H7 (cell line): ENCODE measurements at places on chromosomes 11 and 22.

DNA sequence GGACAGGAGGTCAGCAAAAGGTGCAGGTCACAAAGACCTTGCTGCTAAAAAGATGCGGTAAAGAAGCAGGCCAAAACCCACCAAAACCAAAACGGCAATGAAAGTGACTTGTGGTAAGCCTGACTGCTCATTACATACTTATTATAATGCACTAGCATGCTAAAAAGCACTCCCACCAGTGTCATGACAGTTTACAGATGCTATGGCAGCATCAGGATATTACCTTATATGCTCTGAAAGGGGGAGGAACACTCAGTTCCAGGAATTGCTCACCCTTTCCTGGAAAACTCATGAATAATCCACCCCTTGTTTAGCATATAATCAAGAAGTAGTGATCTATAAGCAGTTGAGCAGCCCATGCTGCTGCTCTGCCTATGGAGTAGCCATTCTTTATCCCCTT, 45.2 kb upstream of the SLC5A12 start:
- no peak for DNase-seq

DNA sequence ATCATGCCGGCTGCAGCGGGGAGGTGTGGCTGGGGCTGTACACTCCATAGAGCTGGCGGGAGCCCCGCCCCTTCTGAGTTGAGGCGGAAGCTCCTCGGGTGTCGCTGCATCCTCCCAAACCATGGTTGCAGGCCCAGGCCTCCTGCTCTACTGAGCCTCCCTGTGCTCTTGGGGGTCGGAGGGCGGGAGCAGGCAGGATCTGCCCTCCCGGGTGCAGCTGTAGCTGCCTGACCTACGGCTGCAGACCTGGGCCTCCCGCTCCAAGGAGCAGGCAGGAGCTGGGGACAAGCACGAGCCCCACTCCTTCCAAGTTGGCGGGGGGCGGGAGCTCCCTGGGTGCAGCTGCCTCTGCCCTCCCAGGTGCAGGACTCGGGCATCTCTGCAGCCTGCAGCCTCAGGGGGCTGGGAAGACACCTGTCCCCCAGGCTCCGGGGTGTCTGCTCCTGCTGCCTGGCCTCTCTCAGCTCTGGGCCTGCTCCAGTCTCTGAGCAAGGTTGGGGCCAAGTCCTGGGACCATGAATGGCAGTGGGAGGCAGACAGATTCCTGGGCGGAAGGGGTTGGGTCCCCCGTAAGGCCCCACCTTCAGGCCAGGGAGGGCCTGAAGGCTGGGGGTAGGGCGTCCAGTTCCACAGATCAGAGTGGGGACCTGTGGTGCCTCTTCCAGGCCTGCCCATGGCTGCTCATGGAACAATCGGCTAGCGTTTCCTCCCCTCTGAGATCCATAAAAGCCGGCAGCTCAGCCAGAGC, 46.4 kb upstream of the SC5D start:
- DNase-seq = peak; percentile 59

GRCh38 chr11:862081-862661, 19.5 kb downstream of the TSPAN4 start:
- DNase-seq = peak; percentile 94

GRCh38 chr11:122791411-122791810, 46.9 kb upstream of the CRTAM start:
- no peak for DNase-seq

GRCh38 chr22:34427841-34428240, 507.6 kb upstream of the LARGE1 start:
- no peak for DNase-seq

DNA sequence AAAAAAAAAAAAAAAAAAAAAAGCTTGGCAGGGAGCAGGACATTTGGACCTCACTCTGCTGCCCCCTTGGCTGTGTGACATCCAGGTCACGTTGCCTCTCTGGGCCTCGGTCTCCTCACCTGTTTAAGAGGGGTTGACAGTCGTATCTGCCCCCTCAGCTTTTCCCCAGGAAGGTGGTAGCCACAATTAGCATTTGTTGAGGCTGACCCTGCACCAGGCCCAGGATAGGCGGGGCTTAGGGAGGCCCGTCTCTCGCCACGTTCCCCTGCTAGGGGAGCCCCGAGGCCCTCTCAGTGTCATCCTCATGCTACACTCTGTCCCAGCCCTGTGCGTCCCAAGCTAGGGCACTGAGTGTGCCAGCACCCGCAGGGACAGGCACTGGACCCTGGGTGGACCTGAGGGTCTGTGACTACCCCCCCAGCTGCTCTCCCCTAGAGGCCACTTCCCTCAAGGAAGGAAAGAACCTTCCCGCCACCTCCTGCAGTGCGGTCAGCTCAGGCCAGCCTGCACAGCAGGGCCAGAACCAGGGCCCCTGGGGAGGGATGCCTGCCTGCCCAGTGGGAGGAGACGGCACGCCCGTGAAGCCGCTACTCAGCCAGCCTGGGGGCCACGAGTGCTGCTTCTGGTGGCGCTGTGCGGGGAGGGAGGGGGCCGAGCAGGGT, 38.5 kb upstream of the PPARA start:
- peak; percentile 86 for DNase-seq

DNA sequence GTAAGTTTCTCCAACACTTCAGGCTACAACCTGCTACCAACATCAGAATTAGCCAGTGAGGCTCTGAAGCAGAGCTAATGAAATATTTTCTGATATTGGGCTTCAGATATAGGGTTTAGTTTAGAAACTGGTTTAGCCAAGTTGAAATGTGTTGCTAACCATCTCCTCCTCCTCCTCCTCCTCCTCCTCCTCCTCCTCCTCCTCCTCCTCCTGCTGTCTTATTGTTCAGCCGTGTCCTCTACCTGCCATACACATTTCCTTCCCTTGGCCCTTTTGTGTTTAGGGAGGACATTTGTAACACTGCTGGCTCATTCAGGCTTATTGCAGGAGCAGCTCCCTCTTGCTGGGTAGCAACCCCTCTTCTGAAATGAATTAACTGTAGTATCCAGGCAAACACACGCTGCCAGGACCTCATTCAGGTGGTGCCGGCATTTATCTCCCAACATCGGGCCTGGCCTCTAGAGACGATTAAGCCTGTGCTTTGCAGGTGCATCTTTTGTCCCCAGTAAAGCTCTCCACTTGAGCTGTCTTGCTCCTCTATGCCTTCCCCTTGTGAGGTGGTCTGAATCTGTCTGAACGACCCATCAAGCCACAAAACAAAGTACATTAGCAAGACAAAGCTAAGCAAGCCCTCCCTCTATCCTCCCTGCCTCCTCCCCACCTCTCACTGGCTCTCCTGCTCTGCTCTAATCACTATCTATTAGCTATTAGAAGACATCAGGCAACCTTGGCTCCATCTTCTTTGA, 82.9 kb downstream of the KCNJ1 start:
- DNase-seq = peak; percentile 76

DNA sequence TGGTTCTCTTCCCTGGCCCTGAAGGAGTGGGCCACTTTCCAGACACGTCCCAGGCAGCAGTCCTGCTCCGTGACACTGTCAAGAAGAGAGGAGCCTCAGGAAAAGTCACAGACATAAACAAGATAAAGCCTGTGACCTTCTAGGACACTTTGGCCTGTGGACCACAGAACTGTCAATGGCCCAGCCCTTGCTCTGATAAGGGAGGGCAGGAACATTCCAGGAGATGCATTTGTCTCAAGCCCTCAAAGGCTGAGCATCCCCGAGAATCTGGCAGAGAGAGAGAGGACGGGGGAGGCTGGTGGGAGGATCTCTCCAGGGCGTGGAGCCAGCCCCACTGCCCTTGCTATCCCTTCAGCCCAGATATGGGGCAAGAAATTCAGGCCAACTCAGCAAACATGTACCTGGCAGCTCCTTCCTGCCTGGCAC, 476.4 kb downstream of the INSC start:
- no peak for DNase-seq

DNA sequence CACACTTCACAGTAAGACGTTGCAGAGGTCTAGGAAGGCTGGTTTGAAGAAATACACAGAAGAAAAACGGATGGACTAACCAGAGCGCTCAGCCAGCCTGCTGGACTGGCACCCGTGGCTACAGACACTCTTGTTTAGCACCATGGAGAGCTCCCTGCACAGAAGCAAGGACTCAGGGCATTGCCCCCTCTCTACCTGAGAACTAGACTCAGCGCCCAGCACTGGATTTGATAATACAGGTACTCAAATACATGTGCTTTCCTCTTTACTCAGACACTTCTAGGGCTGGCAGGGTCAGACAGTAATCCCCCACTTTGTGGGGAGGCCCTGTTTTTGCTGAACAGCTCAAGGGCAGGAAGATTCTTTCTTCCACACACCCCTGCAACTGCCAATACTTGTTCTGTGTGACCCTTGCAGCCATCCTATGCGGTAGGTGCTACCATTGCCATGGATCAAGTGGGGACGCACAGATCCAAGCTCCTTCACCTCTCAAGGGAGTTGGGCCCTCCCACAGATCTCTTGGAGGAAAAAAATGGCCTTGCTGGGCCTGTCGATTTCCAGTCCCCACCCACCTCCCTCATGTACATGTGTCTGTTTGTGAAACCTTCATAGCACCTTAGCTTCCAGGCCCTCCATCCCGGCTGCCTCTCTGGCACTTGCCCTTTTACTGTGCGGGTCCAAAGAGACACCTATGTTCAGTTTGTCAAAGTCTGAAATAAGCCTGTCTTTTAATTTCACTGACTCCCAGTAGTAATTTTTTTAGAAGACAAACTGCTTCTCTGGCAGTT, 5.1 kb upstream of the P2RX6 start:
- peak; percentile 85 for DNase-seq

DNA sequence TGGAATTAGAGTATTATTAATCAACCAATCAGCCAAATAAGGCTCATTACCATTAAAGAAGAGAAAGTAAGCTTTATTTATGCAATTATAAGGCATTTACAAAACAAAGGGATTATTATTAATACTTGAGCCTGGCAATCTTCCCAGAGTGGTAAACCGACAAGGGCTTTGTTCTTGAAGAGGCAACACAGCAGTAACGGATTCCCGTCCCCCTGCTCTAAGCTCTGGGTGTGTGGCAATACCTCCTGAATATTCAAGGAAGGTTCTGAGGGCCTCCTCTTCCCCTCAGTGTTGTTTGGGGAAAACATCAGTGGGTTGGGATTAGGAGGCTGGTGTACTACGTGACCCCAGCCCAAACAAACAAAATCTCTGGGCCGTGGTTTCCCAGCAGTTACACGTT, 176.5 kb downstream of the TENM4 start:
- DNase-seq = no peak

DNA sequence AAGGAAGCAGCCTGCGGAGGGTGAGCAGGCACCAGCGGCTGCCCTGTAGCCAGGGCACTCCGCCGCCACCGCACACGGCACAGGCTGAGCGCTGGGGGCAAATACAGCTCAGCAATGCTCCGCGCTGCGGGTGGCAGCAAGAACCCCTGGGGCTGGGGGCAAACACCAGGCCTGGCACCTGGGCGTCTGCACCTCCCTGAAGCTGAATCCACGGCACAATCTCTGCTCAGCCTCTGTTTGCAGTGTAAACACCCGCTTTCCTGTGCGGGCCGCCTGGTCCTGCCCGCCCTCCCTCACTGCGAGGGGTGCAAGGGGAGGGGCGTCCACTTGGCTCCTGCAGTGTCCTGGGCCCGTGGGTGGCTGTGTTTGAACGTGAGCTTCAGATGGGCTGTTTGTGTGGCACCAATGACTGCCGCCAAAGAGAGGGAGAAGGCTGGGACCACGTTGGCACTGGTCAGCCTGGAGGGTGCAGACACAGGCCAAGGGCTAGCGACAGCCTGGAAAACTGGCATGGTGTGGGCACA, 14.8 kb upstream of the MPPED1 start:
- DNase-seq = no peak

- peak; percentile 97 for DNase-seq
Measured at GRCh38 chr22:43186272-43187170, at the start of gene TTLL12. TTLL12 (minus strand) TSS chr22:43187134; CDS start chr22:43187069, 65 bp downstream.

DNA sequence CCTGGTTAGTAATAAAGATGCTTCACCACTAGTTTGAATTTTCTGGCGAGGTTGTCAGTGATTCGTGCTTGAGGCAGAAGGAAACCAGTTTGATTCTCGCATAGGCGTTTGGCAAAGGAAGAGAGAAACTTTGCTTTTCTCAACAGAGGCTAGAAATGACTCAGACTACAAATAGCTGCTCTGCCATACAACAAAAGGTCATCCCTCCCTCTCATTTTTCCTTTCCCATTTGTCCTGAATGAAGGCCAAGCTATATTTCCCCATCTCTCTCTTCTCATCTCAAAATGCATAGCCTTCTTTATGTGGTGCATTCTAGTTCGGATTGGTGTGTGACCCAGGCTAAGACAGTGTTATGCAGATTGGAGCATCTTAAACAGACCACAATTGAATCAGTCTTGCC, 741.4 kb downstream of the NTM start:
- DNase-seq = no peak

- no peak for DNase-seq
Measured at GRCh38 chr11:126751242-126751641, 249.3 kb downstream of the KIRREL3 start.

DNA sequence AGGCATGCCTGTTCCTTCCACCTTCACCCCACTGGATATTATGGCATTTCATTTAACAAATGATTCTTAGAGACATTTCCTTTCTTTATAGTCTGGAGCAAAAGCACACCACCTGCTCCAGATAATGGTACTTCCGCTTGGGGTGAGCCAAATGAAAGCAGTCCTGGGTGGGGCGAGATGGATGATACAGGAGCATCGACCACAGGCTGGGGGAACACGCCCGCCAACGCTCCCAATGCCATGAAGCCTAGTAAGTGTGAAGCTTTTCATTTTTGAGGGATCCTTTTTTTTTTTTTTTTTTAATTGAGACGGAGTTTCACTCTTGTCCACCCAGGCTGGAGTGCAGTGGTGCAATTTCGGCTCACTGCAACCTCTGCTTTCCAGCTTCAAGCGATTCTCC, 76.3 kb upstream of the ADSL start:
- DNase-seq = no peak

- DNase-seq = no peak
Measured at GRCh38 chr11:119659971-119660723, 68.9 kb downstream of the NECTIN1 start.

DNA sequence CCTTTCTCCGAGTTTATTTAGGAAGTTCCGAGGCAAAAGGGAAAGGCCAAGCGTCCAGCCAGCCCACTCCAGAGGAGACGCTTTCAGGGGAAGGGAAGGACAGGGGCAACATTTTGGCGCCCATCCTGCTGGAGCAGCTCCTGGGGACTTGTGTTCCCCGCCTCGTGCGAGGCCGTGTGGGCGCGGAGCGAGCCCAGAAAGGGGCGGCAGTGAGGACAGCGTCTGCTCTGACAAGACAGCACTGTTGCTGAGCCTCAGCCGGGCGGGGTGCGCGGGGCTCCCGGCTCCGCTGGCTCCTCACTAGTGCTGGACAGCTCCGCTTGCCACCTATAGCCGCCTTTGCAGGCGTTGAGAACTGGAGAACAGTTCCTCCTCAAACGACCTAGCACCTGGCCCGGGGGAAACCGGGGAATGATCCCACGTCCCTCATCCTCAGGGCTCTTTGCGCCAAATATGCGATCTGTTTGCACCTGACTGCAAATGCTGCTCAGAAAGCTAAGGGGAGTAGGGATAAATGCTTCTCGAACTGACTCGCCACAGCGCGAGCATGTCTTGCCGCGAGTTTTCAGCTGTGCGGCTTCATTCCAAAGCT, 722 bp upstream of the GUCY1A2 start:
- peak; percentile 75 for DNase-seq

- DNase-seq = no peak
Measured at GRCh38 chr22:37892566-37893335, 13.3 kb upstream of the MICALL1 start.

GRCh38 chr11:86933891-86934581, 21.2 kb downstream of the FZD4 start:
- DNase-seq = no peak

GRCh38 chr11:76629853-76630599, 40.5 kb downstream of the LRRC32 start:
- peak; percentile 40 for DNase-seq

- DNase-seq = no peak
Measured at GRCh38 chr11:68735125-68735524, 16.2 kb downstream of the TESMIN start.
